ENCODE measurements at places on chromosomes 4 and X. TPM values are rescaled to one million over a fixed set of nuclear protein-coding genes. Genes with fewer than 3 reads are reported as not detected.

ARMCX4 gene
- total RNA-seq = 16.6 TPM

SLC10A7 gene
- total RNA-seq = 15.9 TPM

SHROOM3 gene
- 10.6 TPM for total RNA-seq

VCX gene
- not detected for total RNA-seq

CFP gene
- 1.4 TPM for total RNA-seq

CACNA1F gene
- not detected for total RNA-seq

RNF128 gene
- total RNA-seq = 7.2 TPM

CSAG1 gene
- total RNA-seq = not detected

GABRG1 gene
- total RNA-seq = 90.7 TPM

CWH43 gene
- total RNA-seq = 0.23 TPM

GAGE12F gene
- total RNA-seq = not detected

MAGEB17 gene
- not detected for total RNA-seq

NDNF gene
- total RNA-seq = 11.8 TPM

OTUD6A gene
- not detected for total RNA-seq

TAF7L gene
- total RNA-seq = 0.46 TPM

TIGD4 gene
- total RNA-seq = 7.2 TPM

All from diencephalon (tissue), 1 donor.